Suprapubic skin (tissue), 4 donors: ENCODE measurements at places on chromosomes 7 and 10. TPM values are rescaled to one million over a fixed set of nuclear protein-coding genes. Genes with fewer than 3 reads are reported as not detected.

Gene GFRA1
- 61.8 TPM for total RNA-seq

Gene STN1
- 13.8 TPM for total RNA-seq

Gene GIMAP4
- total RNA-seq, result 12.0 TPM

Gene NKX2-3
- not detected for total RNA-seq

Gene SLC39A12
- total RNA-seq, result not detected

Gene KLHL7
- 26.4 TPM for total RNA-seq

Gene PGAM2
- total RNA-seq, result not detected

Gene ASB10
- not detected for total RNA-seq

Gene DYDC2
- not detected for total RNA-seq

Gene MRLN
- not detected for total RNA-seq

Gene OR2A12
- total RNA-seq, result not detected

Gene AMZ1
- not detected for total RNA-seq

Gene SAMD9L
- 6.7 TPM for total RNA-seq

Gene LRIT1
- not detected for total RNA-seq

Gene CALML5
- total RNA-seq, result 2,672 TPM

Gene MKI67
- 13.0 TPM for total RNA-seq

Gene LRRN3
- not detected for total RNA-seq

Gene OR6V1
- not detected for total RNA-seq

Gene TNRC18
- total RNA-seq, result 81.1 TPM

Gene FKBP6
- total RNA-seq, result not detected

Gene PON1
- total RNA-seq, result not detected

Gene LBX1
- not detected for total RNA-seq

Gene ADAM22
- 0.53 TPM for total RNA-seq

Gene ACHE
- 2.5 TPM for total RNA-seq

Gene GIMAP1
- total RNA-seq, result 1.3 TPM

Gene ELFN1
- total RNA-seq, result 2.1 TPM

Gene CUZD1
- not detected for total RNA-seq

Gene ANKRD30A
- not detected for total RNA-seq

Gene CPA2
- total RNA-seq, result not detected

Gene MGAM2
- 0.11 TPM for total RNA-seq

Gene GPER1
- total RNA-seq, result 11.9 TPM

Gene POLR2J2
- 1.0 TPM for total RNA-seq

Gene OPN4
- total RNA-seq, result not detected

Gene GPR26
- total RNA-seq, result not detected

Gene CDK14
- 3.5 TPM for total RNA-seq

Gene SH3PXD2A
- 67.7 TPM for total RNA-seq

Gene IL6
- total RNA-seq, result 6.4 TPM

Gene PLXDC2
- total RNA-seq, result 93.4 TPM

Gene AMPH
- 6.3 TPM for total RNA-seq

Gene CFAP69
- total RNA-seq, result 1.3 TPM

Gene ATP5MK
- 92.4 TPM for total RNA-seq

Gene CALD1
- 97.2 TPM for total RNA-seq

Gene GPR15LG
- total RNA-seq, result 10.3 TPM

Gene FGL2
- total RNA-seq, result 8.6 TPM

Gene VWDE
- total RNA-seq, result 0.51 TPM

Gene MSANTD7
- 14.0 TPM for total RNA-seq

Gene TSPAN13
- 17.2 TPM for total RNA-seq

Gene TYW1B
- 2.1 TPM for total RNA-seq

Gene EVX1
- not detected for total RNA-seq

Gene DOCK4
- total RNA-seq, result 11.9 TPM

Gene ZNF487
- 9.7 TPM for total RNA-seq

Gene ARMC3
- total RNA-seq, result not detected

Gene PPP1R17
- total RNA-seq, result not detected

Gene ABCA13
- total RNA-seq, result 4.7 TPM
